ENCODE measurements at places on chromosomes 4 and X.

GRCh38 chr4:18067031-18067430 is 45.5 kb upstream of the LCORL start:
- DNase-seq = no peak

- no peak for DNase-seq
Observed at GRCh38 chr4:38509551-38509950, 154.4 kb upstream of the KLF3 start.

DNA sequence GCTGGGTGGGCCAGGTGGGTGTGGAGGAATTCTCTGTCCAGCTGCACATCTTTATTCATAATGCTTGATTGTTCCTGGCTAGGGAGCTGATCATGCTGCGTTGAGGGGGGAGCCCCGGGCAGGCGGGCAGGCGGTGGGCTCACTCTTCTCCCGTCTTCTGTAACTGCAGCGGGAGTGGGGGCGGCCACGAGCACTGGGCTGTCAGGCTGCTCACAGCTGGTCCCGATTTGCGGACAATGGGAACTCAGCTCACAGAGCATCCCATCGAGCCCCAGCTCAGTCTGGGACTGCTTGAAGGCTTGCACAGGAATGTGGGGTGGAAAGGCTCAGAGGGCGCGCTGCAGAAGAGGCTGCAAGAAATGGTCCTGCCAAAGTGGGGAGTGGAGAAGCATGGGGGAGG is 63.8 kb downstream of the EFNB1 start:
- DNase-seq = no peak

- no peak for DNase-seq
Observed at GRCh38 chr4:26227601-26228229, 93.1 kb upstream of the RBPJ start.

- no peak for DNase-seq
Observed at GRCh38 chrX:5113128-5113527, 1115.5 kb downstream of the NLGN4X start.

- DNase-seq = no peak
Observed at GRCh38 chr4:16000708-16001483, 37.9 kb upstream of the FGFBP2 start.
